Mucosa of descending colon (tissue), 3 donors: ENCODE measurements at places on chromosomes 5 and 9.

DNA sequence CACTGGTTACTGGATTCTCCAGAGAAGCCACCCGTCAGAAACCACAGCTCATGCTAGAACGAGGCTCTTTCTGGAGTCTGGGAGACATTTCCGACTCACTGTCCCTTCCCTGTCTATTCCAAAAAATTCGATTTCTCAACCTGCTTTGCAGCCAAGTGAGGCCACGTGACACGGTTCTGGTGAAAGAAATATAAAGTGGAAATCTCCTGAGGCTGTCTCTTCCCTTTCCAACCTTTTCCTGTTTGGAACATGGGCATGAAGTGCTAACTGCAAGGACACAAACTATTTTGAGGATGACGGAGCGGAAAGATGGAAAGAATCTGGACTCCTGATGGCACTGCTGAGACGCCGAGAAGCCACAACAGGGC, 6.1 kb upstream of the PTGS1 start:
- DNase-seq, result no peak

GRCh38 chr5:134439210-134439654, 27.6 kb upstream of the CDKN2AIPNL start:
- peak; percentile 66 for DNase-seq

DNA sequence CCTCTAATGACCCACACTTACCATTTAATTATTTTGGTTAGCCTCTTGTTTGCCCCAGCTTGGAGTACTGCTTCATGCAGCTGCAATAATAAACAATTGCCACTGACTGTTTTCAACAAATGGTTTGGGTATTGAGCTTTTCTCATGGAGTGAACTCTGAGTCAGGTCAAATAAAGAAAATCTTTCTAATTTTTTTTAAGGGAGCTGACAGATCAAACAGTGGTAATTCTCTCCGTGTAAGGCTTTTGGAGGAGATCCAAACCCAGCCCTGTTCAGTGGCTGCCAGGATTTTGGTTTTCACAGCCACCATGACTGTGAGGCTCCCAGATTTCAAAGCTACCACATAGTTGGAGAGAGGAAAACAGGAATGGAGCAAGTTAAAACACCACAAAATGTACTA, 110.7 kb upstream of the EFNA5 start:
- peak; percentile 20 for DNase-seq

DNA sequence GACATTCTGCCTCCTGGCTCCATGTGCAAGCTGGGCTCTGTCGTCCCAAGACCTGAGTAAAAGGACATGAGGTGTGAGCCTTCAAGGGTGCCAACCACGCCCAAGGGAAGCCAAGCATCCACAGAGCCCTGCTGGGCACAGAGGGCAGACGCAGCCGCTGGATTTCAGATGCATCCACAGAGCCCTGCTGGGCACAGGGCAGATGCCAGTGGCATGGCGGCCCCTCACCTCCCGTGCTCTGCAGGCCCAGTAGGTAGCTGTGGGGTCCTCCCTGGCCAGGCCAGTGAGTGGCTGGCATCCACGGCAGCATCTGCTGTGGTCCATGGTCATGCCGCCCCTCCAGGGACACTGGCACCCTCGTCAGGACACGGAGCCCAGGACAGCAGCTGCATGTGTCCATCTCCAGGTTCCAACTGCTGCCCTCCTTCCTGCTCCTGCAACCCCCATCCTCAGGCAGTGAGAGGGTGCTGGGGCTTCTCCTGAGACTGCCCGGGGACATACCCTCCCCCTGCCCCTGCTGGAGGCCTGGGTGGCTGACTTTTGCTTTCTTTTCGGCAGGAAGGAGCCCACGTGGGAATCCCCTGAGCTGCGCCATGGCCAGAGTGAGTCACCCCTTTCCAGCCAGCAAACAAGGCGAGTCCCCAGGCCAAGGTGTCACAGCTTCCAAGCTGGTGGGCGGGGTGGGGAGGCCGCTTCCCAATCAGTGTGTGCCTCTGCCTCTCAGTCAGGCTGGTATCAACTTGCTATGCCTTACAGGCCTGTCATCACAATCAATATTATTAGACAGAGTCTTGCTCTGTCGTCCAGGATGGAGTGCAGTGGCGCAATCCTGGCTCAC, 4.0 kb upstream of the TRAF2 start:
- peak; percentile 68 for DNase-seq

- DNase-seq, result no peak
Measured at GRCh38 chr5:106171708-106172107, 1499.0 kb downstream of the EFNA5 start.

- peak; percentile 63 for DNase-seq
Measured at GRCh38 chr5:139709582-139710318, 61.6 kb downstream of the CXXC5 start.

DNA sequence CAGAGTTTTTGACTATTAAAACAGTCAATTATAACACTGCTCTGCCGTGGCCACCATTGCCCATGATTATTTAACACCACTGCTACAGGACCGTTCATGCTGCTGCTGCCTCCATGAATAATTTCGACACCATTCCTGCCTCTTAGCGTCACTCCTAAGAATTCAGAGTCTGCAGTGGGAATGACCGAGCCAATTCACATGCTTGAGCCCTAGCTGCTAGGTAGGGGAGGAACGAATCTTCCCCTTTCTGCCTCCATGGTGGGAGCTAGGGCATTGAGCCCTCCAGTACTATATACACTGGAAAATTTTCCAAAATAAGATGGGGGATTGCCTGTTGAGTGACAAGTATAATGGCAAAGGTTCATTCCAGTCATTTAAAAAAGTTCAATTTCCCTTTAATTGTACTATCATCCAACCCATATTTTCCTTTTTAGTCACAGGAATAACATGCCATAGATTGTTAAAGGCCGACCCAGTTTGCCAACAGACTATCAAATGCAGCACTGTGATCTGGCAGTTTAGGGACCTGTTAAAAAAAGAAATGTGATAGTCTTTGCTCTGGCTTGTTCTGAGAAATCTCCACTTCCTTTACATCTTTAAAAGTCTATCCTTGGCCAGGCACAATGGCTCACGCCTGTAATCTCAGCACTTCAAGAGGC, 13.5 kb upstream of the B4GALT1 start:
- DNase-seq, result no peak

- peak; percentile 87 for DNase-seq
Measured at GRCh38 chr5:72366324-72366976, 46.3 kb downstream of the PTCD2 start.

- no peak for DNase-seq
Measured at GRCh38 chr9:18806232-18807080, 226.6 kb downstream of the SAXO1 start.

GRCh38 chr9:130426467-130426773, 18.3 kb upstream of the ASS1 start:
- DNase-seq, result no peak

DNA sequence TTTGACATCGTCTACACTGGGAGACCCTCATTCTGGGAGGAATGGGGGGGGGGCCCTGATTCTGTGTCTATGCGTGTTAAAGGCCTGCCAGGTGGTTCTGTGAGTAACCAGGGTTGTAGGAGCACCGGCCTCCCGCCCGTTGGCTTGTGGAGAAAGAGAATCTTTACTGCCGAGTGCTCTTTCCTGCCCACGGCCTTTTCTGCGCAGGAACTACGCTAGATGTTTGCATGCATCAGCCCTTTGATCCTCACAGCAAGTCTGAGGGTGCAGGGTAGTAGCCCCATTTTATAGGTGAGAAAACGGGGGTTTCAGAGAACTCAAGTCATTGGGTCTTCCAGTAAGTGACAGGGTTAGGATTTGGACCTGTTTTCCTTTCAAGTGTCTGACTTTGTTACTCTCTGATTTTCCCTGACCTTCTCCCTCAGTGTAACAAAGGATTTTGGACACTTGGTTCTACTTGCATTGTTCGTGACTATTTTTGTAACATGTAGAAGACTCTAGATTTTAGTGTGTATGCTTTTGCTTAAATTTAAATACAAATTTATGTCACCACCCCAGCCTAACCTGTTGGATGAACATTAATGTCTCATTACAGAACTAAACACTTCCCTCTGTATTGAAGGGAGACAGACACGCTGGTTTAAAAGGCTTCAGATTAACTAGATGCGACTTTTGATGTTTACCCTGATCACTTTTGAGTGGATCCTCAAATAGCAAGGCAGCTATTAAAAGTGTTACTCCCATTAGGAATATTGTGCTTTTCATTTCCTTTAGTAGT, 22.0 kb downstream of the MAST4 start:
- no peak for DNase-seq

- DNase-seq, result no peak
Measured at GRCh38 chr9:134670042-134670525, 28.5 kb downstream of the COL5A1 start.

DNA sequence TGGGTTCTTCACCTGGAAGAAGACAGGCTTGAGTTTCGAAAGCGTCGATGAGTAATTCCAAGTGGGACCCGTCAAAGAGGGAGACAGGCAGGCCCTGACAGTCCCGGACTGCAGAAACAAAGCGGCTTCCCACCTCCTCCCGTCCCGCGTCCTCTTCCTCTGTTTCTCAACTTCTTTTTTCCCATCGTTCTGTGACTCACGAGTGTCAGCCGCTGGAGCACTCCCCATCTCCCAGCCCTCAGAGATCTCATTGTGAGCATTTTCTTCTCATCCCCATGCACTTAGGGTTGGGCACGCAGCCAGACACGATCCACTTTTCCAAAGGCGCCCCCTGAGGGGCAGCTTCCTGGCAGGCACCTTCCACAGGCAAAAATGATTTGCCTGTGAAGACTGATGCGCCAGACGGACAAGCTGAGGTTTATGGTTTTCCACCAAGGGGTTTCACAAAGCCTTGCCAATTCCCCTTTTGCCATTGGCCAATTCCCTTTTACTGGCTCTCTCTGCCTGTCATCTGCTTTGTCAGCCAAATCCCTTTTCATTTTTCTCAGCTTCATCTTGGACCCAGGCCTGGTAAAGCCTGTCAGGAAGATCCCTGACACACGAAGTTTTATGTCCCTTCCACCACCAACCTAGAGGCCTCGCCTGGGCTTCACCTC, 86.5 kb upstream of the ANKRD55 start:
- no peak for DNase-seq

DNA sequence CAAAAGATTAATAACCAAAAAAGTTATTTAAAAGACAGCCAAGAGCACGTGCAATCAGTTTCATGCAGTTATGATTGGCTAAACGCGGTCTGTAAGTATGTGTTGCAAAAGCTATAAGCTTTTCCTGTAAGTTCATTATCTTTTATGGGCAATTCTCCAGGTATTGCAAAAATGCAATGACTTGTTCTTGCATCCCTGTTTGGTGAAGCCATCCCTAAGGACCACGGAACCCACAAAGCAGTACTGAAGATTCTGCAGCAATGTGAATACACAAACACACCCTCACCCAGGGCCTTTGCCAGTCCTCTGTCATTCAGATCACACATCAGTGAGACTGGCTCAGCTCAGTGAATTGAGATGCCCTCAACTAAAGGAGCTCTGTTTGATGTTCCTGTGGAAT, 11.4 kb downstream of the GCNT4 start:
- DNase-seq, result no peak
